GF-D8 (cell line): ENCODE measurements at places on chromosomes 16 and 17.

DNA sequence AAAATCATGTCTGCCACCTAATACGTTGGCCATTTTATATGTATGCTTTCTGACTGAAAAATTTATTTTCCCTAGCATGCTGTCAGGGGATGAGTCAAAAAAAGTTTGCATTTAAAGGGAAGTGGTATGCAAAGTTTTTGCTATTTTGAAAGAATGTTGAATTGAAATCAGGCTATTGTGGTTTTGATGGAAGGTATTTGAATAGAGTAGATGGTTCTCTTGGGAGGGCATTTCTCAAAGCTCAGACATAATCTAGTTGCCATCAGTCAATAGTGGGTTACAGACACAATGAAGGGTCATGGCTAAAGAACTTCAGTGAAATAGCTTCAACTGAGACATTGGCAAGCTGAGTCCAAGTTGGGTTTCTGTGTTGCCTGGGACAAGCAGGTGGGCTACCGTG lies 102.4 kb downstream of the MAP2K6 start:
- DNase-seq: no peak

GRCh38 chr17:4533523-4534504 lies 21.4 kb downstream of the MYBBP1A start:
- no peak for DNase-seq

- no peak for DNase-seq
These were observed 59.6 kb downstream of the MAP2K6 start for GRCh38 chr17:69473841-69474831.

DNA sequence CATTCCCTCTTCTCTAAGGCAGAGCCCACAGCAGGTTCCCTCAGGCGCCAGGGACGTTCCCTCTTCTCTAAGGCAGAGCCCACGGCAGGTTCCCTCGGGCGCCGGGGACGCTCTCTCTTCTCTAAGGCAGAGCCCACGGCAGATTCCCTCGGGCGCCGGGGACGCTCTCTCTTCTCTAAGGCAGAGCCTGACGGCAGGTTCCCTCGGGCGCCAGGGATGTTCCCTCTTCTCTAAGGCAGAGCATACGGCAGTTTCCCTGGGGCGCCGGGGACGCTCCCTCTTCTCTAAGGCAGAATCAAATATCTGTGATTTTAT lies 24.3 kb downstream of the ACSF3 start:
- no peak for DNase-seq

DNA sequence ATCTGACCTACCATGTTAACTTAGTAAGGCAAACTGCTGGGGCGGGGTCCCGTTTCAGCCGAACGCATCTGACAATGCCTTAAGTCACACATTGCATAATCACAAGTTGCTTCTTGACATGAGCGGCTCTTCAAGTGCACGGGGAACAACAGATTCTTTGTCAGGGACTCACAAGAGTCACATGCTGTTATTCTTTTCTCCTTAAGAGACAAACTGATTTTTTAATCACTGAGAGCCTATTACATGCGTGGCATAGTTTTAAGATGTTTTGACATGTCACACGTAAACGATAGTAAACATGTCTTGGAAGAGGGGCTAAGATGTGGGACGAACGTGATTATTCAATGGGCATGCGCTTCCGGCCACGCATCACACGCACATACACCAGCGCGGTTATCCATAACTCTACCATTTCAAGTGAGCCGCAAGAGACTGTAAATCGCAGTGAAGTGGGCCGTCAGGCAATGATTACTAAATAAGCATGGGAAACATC lies 63.4 kb downstream of the ADCY9 start:
- peak; percentile 35 for DNase-seq

DNA sequence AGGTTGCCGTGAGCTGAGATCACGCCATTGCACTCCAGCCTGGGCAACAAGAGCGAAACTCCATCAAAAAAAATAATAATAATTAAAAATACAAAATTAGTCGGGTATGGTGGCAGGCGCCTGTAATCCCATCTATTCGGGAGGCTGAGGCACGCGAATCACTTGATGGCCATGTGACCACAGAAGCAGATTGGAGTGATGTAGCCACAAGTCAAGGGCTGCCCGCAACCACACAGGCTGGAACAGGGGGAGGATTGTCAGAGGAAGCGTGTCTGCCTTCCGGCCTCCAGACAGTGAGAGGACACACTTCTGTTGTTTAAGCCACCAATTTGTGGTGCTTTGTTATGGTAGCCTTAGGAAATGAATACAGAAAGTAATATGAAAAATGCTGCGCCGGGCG lies 11.8 kb upstream of the NAGS start:
- DNase-seq: no peak

- DNase-seq: no peak
These were observed 59.8 kb downstream of the TUBD1 start for GRCh38 chr17:59832883-59833379.

- no peak for DNase-seq
These were observed 154.0 kb downstream of the IRF8 start for GRCh38 chr16:86052926-86053325.

GRCh38 chr16:683396-684070 lies 601 bp downstream of the JMJD8 start:
- no peak for DNase-seq

DNA sequence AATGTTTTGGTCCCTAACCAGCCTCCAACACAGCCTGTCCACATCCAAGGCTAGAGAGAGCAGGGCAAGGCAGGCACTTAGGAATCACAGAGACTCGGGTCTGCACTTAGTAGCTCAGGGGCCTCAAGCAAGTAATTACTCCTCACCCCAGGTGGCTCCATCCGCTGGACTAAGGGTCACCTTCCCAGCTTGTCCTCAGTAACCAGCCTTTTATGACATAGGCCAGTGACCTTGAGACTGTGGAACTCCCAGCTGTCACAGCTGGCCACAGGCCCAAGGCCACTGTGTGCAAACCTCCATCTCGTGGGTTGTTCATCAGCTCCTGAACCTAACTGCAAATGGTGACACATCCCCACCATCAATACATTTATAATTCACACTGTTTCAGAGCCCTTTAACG lies 68.6 kb downstream of the CDYL2 start:
- DNase-seq: no peak

DNA sequence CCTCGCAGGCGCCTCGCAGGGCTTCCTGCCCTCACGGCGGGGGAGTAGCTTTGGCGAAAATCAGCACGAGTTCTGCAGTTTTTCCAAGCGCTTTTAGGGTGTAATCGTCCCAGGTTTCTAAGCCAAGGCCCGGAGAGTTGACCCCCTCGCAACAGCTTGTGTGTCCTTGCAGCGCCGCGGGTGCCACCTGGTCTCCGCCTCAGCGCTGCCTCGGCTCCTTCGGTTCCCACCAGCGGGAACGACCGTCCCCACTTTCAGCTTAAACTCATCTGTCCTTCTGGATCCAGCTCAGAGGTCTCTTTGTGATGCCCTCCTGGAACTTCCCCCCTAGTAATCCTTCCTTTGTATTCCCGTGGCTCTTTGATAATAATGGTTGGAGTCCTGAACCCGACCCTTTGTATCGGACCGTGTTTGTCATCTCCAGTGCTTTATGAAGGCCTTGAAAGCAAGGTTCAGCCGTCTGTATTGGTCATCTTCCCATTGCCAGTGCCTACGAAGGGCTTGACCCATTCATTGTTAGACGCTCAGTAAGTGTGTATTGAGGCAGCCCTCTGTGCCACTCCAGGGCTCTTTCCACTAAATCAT lies 858 bp upstream of the SMARCE1 start:
- DNase-seq: no peak

GRCh38 chr17:75267153-75267410 lies 3.9 kb downstream of the MIF4GD start:
- DNase-seq: peak; percentile 90

GRCh38 chr16:50553182-50553710 lies 5.0 kb downstream of the NKD1 start:
- DNase-seq: no peak

- no peak for DNase-seq
These were observed 1.8 kb downstream of the CDC42EP4 start for GRCh38 chr17:73309727-73310596.

DNA sequence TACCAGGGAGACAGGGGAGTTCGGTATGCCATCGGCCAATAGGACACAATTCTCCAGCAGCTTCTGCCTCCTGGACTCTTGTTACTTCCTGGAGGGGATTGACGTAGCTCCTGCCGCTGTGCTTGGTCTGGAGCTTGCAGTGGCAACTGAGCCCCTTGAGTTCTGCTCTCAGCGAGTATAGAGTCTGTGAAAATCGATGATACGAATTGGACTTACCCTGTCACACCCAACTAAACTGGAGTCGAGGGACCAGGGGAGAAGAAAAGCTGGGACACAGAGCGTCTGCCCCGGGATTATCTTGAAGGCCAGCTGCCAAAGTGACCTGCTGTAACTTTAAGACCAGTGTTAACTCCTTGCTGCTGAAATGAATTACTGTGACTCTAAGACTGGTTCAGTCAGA lies 22.2 kb downstream of the SEC14L1 start:
- DNase-seq: no peak

GRCh38 chr16:50692999-50693781 lies at the start of gene NOD2:
Gene NOD2, plus strand, starts transcription at chr16:50693606. Its CDS starts 5,890 bp downstream, at chr16:50699496.
- no peak for DNase-seq

DNA sequence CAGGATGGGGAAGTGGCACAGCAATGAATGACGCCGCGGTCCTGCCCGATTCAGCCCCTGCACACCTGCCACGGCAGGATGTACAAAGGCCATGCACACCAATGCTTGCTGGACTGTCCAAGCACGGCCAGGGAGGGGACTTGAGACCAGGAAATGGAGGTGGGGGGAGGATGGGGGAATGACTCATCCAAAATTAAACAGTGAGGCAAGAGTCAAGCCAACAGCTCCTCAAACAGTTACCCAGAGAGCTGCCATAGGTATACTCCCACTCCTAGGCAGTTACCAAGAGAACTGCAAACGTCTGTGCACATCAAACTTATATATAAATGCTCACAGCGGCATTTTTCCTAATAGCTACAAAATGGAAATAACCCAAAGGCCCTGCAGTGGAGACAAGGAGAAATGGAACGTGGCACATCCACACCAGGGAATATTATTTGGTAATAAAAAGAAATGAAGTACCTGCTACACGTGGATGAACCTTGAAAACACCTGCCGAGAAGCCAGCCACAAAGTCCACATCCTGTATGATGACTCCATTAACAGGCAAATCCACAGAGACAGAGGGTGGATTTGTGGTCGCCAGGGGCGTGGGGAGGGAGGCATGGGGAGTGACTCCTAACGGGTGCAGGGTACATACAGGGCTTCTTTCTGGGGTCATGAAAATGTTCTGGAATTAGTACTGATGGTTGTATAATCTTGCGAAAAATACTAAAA lies 54.1 kb downstream of the VAC14 start:
- DNase-seq: peak; percentile 24
